ENCODE measurements at places on chromosomes 16 and 17.

DNA sequence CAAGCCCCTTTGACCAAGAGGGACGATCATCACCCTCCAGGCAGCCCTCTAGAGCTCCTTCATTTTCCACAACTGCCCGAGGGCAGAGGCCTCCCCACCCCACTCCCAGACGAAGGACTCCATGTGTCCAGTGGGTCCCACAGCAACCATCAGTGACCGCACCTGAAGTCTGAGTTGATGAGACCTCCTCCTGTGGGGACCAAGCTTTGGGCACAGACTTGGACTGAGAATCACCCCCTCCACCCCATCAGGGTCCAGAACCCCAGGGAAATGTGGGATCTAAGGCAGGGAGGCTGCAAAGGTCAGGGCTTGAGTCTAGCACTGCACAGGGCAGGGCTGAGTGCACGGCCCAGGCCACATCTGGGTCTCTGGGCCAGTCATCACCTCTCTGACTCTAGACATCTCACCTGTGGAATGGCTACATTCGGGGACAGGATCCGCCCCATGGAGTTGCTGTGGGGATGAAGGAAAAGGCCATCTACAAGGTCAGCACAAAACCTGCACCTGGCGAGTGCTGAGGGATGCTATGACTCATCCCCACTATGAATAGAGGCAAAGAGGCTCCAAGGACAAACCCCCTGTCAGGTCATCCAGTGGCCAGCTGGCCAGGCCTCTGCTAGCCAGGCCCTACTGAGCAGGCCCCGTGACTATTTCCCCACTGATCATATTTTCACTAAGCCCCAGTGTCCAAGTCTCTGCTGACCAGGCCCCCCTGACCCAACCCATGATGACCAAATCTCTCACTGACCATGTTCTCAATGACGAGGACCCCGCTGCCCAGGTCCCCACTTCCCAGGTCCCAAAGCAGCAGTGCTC, 38.4 kb downstream of the TNFRSF13B start:
- DNase-seq = no peak

DNA sequence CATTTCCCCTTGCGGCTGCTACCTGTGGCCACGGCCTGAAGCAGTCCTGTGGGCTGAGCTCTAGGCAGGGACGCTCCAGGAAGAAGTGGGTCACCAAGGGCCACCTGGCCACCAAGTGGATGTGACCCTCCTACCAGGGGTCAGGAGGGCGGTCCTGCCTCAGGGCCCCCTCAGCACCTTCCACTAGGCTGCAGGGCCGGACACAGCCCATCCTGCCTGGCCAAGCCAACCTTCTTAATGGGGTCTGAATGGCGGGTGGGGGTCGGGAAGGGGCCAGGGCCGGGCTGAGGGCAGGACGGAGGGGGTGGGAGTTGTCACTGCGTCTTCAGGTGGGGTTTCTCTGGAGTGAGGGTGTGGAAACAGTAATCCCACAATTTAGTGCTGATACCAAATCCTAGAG, 13.2 kb upstream of the MLKL start:
- DNase-seq = no peak

DNA sequence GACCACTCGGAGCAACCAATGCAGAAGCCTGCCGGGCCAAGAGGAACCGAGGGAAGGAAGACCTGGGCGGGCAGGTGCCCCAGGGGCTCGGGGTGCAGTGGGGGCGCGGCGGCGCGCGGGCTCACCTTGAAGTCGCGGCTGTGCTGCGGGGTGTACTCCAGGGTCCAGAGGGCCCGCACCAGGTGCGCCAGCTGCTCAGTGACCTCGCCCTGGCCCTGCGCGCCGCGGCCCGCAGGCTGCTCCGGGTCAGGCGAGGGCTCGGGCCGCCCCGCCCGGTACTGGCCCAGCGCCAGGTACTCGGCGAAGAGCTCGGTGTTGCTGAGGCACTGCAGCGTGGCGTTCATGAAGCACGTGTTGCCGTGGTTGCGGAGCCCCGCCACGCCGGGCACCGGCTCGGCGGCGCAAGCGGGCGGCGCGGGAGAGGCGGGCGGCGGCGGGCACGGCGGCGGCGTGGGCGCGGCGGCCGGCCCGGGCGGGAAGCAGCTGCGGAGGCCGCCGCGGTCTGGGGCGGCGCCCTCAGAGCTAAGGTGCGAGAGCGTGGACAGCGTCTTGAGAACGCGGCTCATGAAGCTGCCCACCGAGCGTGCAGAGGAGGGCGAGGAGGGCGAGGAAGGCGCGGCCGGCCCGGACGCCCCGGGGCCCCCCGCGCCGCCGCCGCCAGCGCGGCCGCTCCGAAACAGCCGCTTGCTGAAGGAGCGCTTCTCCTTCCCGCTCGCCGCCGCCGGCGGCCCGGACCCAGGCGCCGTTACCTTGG, 562 bp downstream of the USP31 start:
- no peak for DNase-seq

GRCh38 chr17:45437465-45438283, 5.0 kb upstream of the ARHGAP27 start:
- DNase-seq = no peak

GRCh38 chr16:29139261-29139802, 154.5 kb downstream of the LAT start:
- DNase-seq = no peak

DNA sequence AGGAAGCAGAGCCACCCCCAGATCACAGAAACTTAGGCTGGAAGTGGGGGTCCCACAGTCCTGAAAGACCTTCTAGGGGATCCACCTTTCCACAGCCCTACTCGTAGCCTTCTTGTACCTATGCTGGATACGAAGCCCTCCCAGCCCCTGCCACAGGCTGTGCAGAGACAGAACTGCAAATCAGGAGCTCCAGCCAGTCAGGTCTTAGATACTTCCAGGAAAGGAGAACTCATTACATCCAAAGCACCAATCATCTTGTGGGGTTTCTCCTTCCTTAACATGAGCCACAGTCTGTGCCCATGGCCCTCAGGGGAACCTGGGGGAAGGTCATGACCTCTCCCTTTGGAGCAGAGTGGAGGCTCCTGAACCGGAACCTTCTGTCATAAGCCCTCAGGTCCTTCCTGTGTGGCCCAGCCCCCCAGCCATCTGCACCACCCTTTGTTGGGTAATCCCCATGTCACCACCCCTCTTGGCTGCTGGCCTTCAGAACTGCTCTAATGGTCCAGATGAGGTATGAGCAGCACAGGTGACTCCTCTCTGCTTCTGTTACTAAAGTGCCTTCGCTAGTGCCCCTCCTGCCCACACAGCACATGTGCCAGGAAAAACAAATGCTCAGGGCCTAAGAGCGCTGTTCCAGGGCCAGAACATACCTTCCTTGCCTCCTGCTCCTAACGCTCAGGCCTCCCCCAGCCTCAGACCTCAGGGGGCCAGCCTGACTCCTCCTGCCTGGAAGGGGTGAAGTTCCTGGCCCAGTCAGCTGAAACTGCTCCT, 14.6 kb downstream of the SRCIN1 start:
- no peak for DNase-seq

DNA sequence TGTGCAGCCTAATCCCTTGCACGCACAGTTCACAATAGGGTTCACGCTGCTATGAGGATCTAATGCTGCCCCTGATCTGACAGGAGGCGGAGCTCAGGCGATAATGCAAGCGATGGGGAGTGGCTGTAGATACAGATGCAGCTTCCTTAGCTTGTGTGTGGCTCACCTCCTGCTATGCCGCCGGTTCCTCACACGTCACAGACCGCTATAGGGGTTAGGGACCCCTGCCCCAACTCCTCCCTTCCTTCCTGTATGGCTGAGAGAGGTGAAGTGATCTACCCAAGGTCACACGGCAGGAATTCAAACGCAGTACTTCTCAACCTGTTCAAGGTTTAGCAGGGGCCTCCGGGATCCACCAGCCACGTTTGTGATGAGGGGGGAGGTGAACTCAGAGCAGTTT, 13.4 kb upstream of the PLLP start:
- no peak for DNase-seq

- no peak for DNase-seq
Observed at GRCh38 chr16:79171931-79172705, 428.4 kb downstream of the MAF start.

- no peak for DNase-seq
Observed at GRCh38 chr17:56480501-56480900, 113.0 kb upstream of the NOG start.

DNA sequence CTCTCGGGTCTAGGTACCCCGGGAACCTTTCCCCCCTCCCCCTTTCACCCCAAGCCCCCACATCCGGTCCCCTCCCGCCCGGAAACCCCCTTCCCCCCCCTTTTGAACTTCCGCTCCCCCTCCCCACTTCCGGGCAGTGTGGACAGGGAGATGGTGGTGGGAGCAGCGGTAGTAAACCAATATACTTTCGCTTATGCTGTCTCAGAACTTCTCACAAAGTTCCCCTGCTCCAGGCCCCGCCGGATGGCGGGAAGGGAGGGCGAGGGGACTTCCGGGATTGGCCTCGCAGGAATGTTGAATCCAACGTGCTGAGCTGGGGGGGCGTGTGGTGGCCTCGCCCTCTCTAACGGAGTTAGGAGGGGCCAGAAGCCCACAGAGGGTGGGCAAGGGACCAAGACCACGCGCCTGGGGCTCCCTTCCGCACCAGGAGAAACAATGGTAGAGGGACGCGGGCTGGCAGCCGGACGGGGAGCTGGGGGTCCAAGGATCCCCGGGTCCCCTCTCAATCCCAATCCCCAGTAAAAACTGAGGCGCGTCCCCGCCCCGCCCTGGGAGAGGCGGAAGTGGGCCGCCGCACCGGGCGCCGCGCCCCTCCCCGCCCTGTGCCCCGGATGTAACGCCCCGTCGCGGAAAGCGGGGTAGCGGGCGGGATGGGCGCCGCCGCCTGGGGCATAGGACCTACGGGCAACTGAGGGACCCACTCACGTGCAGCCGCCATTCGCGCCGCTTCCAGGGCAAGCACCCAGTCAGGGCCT, 742 bp downstream of the PFN1 start:
- DNase-seq = no peak

DNA sequence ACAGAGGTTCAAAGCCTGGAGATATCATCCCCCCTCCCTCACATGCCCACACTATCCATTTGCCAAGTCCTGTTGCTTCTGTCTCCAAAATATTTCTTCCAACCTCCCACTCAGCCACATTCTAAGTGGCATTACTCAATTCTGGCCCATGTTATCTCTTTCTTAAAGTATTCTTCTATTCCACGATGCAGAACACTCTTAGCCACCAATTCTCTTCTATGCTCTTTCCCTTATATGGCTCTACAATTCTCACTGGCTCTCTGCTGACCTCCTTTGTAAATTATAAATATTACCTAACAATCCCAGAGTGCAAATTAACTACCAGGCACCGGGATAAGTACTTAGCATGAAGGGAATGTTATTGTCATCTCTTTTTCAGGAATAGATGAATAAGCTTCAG, 82.4 kb downstream of the KCNJ2 start:
- DNase-seq = no peak

- no peak for DNase-seq
Observed at GRCh38 chr16:8182761-8183160, 407.6 kb downstream of the TMEM114 start.

DNA sequence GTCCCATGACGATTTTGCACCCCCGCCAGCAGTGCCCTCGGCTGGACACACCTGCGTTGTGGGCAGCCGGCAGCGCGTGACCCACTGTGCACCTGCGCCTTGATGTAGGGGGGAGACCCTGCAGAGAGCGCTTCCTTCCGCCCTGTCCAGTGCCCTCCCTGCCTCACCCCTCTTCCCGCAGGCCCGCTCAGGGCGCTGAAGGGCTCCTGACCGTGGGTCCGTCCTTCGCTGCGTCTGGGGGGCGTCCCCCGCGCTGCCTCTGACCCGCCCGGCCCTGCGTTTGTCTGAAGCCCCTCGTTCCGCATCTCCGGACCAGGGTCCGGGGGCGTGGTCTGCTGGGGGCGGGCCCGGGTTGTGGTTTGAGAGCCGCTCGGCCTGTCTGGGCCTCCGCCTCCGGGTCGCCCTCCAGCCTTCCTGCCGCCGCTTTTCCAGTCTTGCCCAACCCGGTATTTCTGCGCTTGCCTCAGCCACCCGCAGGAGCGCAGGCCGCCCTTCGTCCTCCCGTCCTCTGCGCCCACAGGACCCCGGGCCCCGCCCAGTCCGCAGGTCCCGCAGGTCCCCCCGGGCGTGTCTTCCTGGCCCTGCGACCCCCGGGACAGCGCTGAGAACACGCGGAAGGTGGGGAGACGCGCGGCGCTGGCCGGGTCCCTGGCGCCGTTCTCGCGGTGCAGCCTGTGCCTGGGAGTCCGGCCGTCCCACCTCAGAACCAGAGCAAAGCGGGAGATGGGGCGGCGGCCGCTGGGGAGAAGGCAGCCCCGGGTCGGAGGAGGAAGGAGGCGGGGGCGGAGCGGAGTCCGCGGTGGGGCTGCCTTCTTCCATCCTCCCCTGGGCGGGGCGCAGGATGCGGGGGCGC, 4.0 kb upstream of the IL17C start:
- no peak for DNase-seq

GRCh38 chr17:32831627-32832243, 45.2 kb downstream of the MYO1D start:
- no peak for DNase-seq

DNA sequence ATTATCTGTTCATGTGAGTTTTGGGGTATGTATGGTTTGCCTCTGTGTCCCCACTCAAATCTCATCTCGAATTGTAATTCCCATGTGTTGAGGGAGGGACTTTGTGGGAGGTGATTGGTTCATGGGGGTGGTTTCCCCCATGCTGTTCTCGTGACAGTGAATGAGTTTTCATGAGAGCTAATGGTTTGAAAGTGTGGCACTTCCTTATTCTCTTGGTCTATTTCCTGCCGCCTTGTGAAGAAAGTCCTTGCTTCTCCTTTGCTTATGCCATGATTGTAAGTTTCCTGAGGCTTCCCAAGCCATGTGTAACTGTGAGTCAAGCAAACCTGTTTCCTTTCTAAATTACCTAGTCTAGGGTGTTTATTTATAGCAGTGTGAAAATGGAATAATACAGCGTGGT, 128.1 kb upstream of the HS3ST4 start:
- no peak for DNase-seq

GRCh38 chr17:70089513-70090148, 14.6 kb downstream of the KCNJ16 start:
- DNase-seq = no peak

DNA sequence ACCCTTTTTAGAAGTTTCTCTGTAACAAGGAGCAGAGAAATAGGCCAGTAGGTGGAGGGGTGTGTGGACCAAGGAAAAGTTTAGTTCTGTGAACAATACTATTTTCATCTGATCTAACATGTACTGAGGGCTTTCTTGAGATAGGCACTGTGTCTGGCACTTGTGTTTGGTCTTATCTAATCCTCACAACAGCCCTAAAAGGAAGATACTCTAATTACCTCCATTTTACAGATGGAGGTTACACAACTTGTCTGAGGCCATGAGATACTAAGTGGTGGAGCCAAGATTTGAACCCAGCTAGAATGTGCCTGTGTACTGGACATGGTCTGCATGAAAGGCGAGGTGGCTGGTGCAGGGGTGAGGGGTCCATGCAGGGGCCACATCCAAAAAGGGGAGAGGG, 4.5 kb downstream of the TNFSF12 start:
- no peak for DNase-seq

GRCh38 chr17:61401389-61402072, 1.9 kb downstream of the TBX2 start:
- no peak for DNase-seq

GRCh38 chr17:55833306-55833705, 82.5 kb downstream of the PCTP start:
- DNase-seq = no peak

DNA sequence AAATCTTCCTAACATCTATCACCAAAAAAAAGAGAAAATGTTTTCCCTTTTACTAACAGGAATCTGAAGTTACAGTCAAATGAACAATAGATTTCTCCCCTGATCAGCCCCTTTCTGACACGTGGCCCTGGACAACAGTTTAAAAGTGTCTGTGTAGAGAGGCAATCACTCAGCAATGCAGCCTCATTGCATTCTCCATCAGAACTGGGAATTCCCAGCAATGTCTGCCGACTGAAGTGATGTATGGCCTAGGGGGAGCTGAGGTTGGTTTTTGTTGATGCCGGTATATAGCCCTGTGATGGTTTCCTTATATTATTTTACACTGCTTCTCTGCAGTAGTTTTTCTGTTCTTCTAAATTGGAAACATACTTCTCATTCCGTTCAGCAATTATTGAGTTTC, 904.3 kb upstream of the CDH8 start:
- DNase-seq = no peak

Measured in GOT3 (cell line).